ENCODE measurements at places on chromosomes 16 and 17. TPM values are rescaled to one million over a fixed set of nuclear protein-coding genes. Genes with fewer than 3 reads are reported as not detected.

DNA sequence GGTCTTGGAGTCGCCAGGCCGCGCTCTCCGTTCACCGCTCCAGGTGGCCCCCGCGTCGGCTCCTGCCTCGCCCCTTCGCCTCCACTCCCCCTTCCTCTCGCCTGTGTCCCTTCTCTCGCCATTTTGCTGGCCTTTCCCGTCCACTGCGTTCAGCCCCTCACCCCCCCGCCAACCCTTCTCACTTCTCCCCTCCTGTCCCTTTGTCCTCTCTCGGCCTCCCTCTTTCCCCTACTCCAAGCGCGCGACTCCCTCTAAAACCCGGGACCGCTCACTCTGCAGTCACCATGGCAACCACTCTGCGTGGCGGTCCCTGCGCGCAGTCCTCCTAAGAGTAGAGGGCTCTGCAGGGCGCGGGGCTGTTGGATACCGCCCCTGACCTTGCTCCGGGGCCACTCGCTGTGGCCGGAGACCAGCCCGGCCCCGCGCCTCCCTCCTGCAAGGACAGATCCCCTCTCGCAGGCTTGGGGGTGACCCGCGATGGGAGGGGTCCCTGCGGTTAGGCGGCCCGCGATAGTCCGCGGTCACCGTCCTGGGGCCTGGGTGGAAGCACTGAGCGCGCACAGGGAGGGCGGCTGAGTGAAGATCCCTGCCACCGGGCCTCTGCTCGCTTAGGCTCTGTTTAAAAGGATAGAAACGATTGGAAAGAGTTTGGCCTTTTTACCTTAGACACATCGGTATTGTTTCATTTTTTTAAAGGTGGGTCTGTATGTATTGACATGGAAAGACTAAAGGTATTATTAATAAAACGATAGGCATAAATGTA is 454 bp downstream of the CCDC40 start:
- DNase-seq = peak; percentile 18

The PPP1R27 gene
- total RNA-seq = not detected

The TBX21 gene
- total RNA-seq = 52.3 TPM

The CACNG1 gene
- total RNA-seq = not detected

DNA sequence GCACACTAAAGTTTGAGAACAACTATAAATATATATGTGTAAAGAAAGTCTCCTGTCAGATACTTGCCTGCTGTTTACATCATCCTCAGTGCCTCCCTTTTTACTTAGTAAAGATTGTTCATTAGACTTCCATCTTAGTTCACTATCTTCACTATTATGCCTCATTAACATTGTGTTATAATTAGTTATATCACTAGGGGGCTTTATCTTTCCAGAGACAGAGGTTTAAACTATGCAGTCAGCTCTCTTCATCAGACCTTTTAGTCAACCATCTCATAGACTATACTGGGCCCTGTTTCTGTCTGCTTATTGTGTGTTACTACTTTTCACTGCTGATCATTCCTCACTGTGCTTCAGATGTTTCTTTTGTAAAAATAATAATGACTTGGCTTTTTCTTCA is 630.8 kb upstream of the KIF2B start:
- no peak for DNase-seq

GRCh38 chr16:47142821-47143676 is 696 bp downstream of the NETO2 start:
- peak; percentile 64 for DNase-seq

- DNase-seq = no peak
Measured at GRCh38 chr16:2198283-2198682, 1.9 kb upstream of the CASKIN1 start.

GRCh38 chr16:88464447-88465318 is 11.6 kb downstream of the ZFPM1 start:
- DNase-seq = no peak

DNA sequence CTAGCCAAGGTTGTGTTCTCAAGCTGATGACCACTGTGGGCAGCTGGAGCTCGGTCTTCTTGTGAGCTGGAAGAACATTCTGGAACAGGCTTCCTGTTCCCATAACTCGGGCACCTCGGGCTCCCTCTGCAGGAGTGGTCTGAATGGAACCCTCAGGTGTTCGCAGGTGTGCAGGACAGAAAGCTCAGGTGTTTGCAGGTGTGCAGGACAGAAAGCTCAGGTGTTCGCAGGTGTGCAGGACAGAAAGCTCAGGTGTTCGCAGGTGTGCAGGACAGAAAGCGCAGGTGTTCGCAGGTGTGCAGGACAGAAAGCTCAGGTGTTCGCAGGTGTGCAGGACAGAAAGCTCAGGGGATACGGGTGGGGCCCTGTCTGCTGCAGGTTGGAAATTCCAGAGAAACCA is 109.0 kb upstream of the CACNG5 start:
- DNase-seq = no peak

The GPS1 gene
- total RNA-seq = 91.3 TPM

- DNase-seq = no peak
Measured at GRCh38 chr17:36086791-36087190, 3.2 kb downstream of the CCL3 start.

- no peak for DNase-seq
Measured at GRCh38 chr16:314795-315299, 31.9 kb downstream of the PDIA2 start.

The MT1E gene
- total RNA-seq = 12.2 TPM

- no peak for DNase-seq
Measured at GRCh38 chr17:4859816-4860625, 26.9 kb downstream of the MINK1 start.

GRCh38 chr16:14562691-14563491 is 67.2 kb downstream of the PARN start:
- no peak for DNase-seq

The DVL2 gene
- total RNA-seq = 29.4 TPM

The B9D1 gene
- 8.7 TPM for total RNA-seq

The PDILT gene
- not detected for total RNA-seq

GRCh38 chr17:81607431-81607830 is 29.5 kb downstream of the NPLOC4 start:
- DNase-seq = no peak

GRCh38 chr16:66598111-66598510 is 6.4 kb upstream of the CMTM3 start:
- DNase-seq = no peak

The GPR179 gene
- 0.07 TPM for total RNA-seq

The GNG13 gene
- not detected for total RNA-seq

The IL21R gene
- total RNA-seq = 93.8 TPM

The CA10 gene
- not detected for total RNA-seq

- DNase-seq = peak; percentile 94
Measured at GRCh38 chr17:58112970-58113631, 29.9 kb downstream of the DYNLL2 start.

The DNAAF8 gene
- total RNA-seq = not detected

DNA sequence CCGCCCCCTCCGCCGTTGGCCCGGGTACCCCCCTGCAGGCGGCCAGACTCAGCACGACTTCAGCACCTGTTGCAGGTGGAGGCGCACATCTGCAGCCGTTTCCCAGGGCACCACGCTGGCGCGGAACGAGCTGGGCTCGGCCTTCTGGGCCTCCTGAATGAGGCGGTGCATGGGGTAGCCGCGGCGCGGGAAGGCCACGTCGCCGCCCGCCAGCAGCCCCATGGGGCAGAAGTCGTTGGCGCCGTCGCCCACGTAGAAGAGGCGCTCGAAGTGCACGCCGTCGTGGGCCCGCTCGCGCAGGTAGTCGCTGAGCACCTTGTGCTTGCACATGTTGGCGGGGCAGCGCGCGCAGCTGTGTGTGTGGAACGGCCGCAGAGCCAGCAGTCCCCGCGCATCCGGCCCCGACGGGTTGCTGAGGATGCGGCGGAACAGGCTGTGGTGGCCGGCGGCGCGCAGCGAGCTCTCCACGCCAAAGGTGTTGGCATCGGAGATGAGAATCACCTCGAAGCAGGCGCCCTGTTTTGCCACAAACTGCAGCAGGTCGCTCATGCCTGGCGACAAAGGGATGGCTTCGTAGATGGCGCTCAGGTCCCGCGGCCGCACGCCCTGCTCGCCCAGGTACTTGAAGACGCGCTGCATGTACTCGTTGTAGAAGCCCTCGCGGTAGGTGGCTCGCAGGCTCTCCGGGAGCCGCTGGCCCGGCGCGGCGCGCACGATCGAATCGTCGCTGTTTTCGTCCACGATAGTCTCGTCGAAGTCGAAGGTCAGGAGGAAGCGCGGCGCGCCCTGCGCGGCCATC is 6.2 kb downstream of the PHOSPHO1 start:
- DNase-seq = peak; percentile 60

The TMEM98 gene
- not detected for total RNA-seq

The TPSD1 gene
- total RNA-seq = not detected

DNA sequence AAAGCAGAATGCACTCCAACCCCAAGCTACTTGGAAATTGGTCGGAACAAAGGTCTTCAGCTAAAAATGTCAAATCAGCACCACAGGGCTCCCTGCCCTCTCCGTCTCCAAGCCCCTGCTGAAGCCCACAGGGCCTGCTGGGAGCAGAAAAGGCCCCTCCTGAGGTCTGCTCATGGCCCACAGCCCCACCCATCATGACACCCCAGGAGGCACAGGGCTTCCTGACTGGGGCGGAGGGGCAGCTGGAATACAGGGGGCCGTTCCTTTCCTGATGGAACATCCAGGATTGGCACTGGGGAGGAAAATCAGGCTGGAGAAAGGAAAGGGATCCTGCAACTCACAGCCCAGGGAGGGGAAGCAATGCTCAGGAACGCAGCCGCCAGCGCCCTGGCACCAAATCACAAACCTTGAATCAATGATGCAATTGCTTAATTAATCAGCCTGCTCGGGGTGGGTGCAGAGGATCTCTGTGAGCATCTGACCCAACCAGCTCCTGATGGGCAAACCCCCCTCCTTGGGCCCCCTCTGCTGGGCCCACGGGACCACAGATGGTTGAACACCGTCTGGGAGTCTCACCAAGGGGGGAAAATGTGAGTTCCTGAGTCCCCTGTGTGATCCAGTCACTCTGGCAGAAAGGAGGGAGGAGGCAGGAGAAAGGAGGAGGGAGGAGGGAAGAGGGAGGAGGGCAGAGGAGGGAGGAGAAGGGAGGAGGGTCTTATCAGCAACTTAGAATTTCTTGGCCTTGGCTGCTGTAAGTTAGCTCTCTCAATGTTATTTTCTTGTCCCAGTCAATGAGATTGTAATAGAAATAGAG is 155.5 kb downstream of the ZNF423 start:
- DNase-seq = no peak

DNA sequence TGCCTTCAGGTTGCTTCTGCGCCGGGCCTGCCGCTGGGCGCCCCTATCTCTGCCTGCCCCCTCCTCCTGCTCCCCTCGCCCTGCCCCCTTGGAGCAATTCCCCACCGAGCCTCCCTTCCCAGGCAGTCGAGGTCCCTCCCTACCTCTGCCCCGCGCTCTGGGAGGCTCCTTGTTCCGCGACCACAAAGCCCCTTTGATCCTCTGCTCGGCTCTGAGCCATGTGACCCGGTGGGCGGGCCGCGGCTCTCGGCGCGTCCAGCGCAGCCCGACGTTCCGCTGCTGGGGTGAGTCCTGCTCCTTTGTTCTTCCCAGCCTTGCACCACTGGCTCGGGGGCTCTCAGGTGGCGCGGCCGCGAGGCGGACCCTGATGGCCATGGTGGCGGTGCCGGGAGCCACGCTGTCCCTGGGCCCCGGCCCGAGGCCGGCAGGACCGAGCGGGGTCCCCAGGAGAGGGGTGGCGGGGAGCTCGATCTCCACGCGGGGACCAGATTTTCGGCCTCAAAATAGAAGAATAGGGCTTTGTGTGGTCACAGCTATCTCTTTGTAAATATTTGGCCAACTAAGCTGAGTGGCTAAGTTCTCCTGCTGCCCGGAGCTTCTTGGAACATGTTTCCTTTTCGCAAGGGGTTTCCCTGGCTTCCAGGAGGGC is 310.6 kb downstream of the SEC14L1 start:
- peak; percentile 83 for DNase-seq

DNA sequence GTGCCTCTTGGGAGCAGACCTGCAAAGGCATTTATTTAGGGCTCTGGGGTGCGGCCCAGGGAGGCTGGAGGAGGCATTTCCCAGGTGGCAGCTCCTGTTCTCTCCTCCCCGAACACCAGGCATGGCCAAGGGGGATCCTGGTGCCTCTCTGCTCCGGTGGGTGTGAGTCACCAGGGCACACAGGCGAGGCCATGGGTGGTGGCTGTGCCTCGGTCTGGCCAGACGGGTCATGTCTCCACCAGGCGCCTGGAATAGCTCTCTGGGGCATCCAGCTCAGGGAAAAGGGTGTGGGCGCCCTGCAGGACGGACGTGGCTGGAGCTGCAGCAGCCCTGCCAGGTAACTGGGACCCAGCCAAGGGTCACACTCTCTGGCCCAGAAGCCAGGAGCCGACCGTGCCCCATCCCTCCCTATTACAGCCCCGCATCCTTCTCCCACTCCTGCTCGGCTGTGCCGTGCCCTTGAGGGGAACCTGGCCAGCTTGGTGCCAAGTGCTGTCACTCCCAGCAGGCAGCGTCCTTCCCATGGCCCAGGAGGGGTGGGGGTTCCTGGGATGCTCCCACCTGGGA is 25.8 kb downstream of the SOX8 start:
- no peak for DNase-seq

GRCh38 chr16:2206780-2207433 is 1.7 kb downstream of the MLST8 start:
- no peak for DNase-seq

- DNase-seq = no peak
Measured at GRCh38 chr17:44351464-44351863, 6.4 kb downstream of the GRN start.

DNA sequence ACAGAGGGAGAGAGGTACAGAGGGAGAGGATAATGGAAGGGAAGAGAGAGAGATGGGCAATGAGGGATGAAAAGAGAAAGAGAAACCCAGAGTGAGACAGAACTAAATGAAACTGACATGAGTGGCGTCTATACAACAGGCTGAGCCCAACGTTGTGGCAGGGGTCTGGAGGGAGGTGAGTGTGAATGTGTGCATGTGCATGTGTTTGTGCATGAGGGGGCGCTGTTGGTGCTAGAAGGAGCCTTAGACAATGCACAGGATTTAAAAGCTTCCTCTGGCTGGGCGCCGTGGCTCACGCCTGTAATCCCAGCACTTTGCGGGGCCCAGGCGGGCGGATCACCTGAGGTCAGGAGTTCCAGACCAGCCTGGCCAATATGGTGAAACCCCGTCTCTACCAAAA is 454.8 kb upstream of the CDH11 start:
- no peak for DNase-seq
